ENCODE measurements at places on chromosomes 5 and 9. TPM values are rescaled to one million over a fixed set of nuclear protein-coding genes. Genes with fewer than 3 reads are reported as not detected.
A peak's percentile ranks its signal among the peaks of the same experiment; 100 is the strongest.

- no peak for DNase-seq
Observed at GRCh38 chr9:37229882-37230482, 109.6 kb downstream of the ZCCHC7 start.

- peak; percentile 64 for DNase-seq
Observed at GRCh38 chr5:102223542-102224477, 72.3 kb downstream of the SLCO4C1 start.

The LRRC19 gene
- not detected for total RNA-seq

The CCDC152 gene
- total RNA-seq = 11.8 TPM

- DNase-seq = no peak
Observed at GRCh38 chr5:127812570-127812969, 109.4 kb downstream of the CCDC192 start.

- peak; percentile 42 for DNase-seq
Observed at GRCh38 chr9:118643118-118643517, 726.1 kb downstream of the BRINP1 start.

DNA sequence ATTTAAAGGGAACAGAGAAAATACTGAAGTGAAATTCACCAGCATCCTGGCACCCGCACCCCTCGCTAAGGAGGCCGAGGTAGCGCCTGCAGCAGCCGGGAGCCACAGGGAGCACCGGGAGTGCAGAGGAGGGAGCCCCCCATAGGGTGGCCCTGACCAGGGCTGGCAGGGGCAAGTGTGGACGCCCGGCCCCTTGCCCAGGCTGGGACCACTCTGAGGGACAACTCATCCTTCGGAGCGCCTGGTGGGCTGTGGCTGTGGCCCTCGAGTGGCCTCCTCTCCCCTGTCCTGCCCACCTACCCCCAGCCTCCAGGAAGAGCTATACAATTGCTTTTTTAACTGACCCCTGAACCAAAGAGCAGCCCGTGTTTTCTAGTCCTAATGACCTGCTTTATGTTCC lies 47.0 kb downstream of the PLEKHG4B start:
- DNase-seq = no peak

GRCh38 chr9:134426436-134426835 lies 100.2 kb downstream of the RXRA start:
- DNase-seq = no peak

DNA sequence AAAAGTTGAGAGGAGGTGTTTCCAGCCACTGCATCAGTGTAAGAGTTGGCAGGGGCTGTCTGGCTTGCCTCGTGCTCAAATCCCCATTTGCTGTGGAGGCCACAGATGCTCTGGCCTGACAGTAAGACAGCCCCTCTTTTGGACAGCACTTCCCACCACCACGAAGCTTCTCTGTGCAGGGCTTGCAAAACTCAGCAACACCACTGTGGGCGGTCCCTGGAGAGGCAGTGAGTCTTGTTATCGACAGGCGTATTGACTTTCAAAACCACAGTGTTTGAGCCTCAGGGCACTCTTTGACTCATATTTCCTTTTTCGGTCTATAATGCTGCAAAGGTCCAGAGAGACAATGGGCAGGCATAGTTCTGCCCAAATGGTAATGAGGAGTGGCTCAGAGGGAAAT lies 539.5 kb downstream of the EBF1 start:
- no peak for DNase-seq

DNA sequence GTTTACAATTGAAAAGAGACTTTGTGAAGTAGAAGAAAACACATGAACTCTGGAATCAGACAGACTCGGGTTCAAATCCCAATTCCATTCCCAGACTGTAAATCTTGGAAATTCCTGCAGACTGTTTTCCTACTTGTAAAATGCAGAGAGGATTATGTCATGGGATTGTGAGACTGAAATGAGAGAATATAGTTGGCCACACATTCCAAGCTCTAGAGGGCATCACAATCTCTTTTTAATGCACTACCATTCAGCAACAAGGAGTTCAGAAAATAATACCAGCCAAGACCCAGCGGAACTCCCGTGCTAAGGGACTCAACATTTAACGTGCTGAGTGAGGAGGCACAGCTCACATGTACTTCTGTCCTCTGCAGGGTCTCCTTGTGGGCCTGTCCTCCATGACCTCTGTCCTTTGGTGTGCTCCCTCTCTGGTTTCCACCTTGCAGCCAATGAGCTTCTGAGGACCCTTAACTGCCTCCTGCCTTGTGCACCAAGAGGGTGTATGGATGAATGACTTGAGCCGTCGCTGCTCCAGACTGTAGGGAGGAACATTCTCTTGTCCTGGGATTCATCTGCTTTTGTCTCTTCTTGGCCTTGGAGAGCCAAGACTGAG lies 263.5 kb downstream of the NTRK2 start:
- no peak for DNase-seq

DNA sequence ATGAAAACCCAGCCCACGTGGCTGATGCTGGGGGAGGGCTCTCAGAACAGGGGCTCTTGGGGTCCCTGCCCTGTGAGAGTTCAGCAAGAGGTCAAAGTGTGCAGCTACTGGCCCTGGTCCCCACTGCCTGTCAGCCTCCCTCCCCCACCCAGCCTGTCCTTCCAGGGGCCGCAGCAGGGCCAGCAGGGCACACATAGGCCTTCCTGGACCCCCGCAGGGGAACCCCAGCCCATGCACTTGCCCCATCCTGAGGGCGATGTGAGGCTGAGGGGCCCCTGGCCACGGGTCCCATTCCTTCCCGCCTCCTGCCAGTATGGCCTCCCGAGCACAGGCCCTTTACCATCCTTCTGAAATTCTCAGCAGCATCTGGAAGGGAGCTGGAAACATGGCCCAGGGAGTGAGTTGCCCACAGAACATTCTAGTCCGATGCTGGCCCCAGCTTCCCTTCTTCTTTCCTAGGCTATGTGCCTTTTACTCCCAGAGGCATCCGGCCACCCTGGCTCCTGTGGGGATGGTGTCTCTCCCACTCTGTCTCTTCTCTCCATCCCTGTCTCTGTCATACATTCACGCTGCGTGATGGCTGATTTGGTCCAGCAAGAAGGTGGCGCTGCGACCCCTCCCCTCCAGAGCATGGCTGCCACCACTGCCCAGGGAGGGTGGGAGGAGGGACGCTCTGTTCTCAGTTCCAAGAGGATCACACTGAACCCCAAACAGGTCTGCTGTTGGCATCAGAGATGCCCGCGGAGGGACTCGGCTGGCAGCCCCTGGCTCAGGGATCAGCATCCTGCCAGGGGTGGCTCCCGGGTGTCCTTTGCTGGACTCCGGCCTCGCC lies 19.6 kb downstream of the MRPL36 start:
- no peak for DNase-seq

DNA sequence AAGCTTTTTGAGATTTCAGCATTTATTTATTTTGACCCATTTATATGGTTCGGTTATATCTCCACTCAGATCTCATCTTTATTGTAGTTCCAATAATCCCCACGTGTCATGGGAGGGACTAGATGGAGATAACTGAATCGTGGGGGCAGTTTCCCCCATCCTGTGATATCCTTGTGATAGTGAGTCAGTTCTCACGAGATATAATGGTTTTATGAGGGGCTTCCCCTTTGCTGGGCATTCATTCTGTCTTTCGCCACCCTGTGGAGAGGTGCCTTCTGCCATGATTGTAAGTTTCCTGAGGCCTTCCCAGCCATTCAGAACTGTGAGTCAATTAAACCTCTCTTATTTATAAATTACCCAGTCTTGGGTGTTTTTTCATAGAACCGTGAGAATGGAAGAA lies 96.5 kb upstream of the PCSK1 start:
- DNase-seq = no peak

DNA sequence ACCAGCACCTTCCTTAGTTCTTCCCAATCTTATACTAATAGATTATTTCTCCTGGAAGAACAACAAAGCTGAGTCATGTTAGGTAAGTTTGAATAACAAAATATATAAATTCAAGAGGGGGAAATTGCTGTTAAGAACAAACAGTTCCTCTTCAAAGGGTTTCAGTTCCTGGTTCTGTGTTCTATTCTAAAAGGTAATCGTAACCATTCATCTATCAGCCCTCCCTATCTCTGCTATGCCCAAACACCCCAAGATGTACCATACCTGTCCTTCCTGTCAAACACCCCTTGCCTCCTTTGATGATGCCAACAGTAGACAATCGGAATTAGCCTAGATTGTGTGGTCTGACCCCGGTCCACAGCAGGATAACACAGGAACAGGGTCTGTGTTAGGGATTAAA lies 4.2 kb upstream of the RNF180 start:
- peak; percentile 47 for DNase-seq

GRCh38 chr5:83472508-83473345 lies 1.2 kb downstream of the VCAN start:
- peak; percentile 70 for DNase-seq

DNA sequence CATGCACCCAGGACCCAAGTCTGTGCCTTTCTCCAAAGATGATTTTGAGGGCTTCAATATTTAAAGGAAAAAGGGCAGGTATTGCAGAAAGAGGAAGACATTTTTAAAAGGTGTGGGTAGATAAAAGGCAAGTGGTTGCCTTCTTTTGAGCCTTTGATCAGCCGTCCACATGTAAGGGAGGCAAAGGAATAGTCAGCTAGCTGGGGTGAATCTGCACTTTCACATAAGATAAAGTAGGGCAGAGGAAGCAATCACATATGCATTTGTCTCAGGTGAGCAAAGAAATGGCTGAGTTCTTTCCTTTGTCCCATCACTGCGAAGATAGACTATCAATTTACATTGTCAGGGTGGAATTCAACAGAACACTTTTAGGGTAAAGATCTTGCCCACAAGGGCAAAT lies 19.9 kb downstream of the MGAT1 start:
- DNase-seq = no peak

- no peak for DNase-seq
Observed at GRCh38 chr5:1974081-1974480, 91.4 kb upstream of the IRX4 start.

DNA sequence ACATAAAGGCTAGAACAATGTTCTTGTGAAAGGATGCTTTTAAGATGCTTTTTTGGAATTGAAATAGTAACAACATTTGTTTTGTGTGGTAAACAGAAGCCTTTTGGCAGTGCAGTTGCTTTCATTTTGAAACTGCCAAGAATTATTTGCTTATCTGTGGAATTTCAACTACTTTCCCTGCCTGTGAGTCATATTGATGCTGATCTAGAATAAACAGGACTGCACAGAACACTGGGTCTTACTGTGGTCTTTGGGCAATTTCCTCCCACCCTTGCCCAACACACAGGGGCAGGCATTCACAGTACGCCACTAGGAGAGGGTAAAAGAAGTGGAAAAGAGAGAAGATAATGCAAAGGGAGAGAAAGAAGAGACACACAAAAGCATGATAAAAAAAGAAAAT lies 483.7 kb downstream of the ELAVL2 start:
- DNase-seq = no peak

GRCh38 chr5:175873088-175873454 lies 1.7 kb downstream of the CPLX2 start:
- peak; percentile 80 for DNase-seq

The C1QTNF3 gene
- 6.4 TPM for total RNA-seq

GRCh38 chr5:78756858-78757257 lies 108.3 kb upstream of the LHFPL2 start:
- no peak for DNase-seq

The PCDHAC1 gene
- 2.9 TPM for total RNA-seq

DNA sequence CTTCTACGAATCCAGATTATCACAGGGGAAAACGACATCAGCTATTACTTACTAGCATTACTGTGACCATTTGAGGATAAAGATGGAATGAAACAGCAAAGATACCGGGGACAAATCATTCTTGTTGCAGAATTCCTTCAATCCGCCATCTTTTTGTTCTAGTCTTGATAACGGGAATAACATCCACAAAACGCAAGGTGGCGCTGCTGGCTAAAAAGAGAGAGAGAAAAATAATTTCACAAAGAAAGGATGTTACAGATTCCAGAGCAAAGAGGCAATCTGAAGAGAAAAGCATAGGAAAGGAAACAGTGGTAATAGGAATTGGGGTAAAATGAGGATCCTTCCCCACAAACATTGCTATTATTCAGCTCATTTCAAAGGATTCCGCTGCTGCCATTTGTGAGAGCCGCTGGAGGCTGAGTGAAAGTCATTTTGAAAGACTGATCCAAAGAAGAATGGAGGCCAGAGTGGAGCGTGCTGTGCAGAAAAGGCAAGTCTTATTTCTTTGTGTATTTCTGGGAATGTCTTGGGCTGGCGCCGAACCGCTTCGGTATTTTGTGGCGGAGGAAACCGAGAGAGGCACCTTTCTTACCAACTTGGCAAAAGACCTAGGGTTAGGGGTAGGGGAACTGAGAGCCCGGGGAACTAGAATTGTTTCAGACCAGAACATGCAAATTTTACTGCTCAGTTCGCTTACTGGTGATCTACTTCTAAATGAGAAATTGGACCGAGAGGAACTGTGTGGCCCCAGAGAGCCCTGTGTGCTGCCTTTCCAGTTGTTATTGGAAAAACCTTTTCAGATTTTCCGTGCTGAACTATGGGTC lies at the start of gene PCDHB7:
Gene PCDHB7 (plus strand): TSS at position 264 of the 824 bp plus-strand sequence. CDS start 192 bp downstream, at position 456.
- DNase-seq = peak; percentile 52

DNA sequence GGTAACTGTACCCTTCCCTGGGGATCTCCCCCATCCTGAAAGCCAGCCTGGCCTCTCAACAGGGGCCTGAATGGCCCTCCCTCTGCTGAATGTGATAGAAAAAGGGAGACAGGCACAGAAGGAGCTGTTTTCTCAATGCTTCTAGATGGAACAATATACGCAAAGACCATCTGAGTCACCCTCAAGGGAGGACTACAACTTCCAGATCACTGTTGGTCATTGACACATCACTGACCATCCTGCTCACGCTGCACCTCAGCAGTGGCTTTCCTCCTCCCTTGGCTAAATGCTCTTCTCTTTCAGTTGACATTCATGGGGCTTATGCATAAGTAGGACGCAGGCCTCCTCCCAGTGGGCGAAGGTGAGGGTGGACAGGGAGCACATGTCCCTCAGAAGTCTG lies 112.2 kb upstream of the SHB start:
- DNase-seq = no peak

The CD274 gene
- not detected for total RNA-seq

DNA sequence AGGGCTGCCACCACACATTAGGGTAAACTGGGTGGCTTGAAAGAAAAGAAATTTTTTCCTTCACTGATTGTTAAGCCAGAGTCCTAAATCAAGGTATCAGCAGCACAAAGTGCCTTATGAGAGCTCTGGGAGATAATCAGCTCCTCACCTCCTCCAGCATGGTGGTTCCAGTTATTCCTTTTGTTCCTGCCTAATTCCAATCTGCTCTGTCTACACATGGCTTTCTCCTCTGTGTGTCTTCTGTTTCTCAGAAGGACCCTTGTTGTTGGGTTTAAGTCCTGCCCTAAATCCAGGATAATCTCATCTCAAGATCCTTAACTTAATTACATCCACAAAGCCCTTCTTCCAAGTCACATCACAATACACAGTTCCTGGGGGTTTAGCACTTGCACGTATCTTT lies 1352.0 kb upstream of the CDH9 start:
- DNase-seq = peak; percentile 64

The PRELID2 gene
- total RNA-seq = 25.9 TPM

GRCh38 chr9:89801341-89801740 lies 196.5 kb downstream of the GADD45G start:
- DNase-seq = no peak

The DYNC2I2 gene
- total RNA-seq = 141 TPM

The KIF27 gene
- 16.4 TPM for total RNA-seq

- no peak for DNase-seq
Observed at GRCh38 chr5:125551246-125551645, 804.8 kb upstream of the ZNF608 start.

- peak; percentile 60 for DNase-seq
Observed at GRCh38 chr5:102670224-102670836, 84.8 kb upstream of the PAM start.

GRCh38 chr5:75265731-75266130 lies 29.1 kb upstream of the ANKRD31 start:
- DNase-seq = peak; percentile 35

- no peak for DNase-seq
Observed at GRCh38 chr9:96109680-96110351, 192.2 kb downstream of the HSD17B3 start.
